NCI-H510A (cell line): ENCODE measurements at places on chromosomes 1 and 21.

- DNase-seq = no peak
These were observed 30.0 kb upstream of the DMRTA2 start for GRCh38 chr1:50453266-50453665.

DNA sequence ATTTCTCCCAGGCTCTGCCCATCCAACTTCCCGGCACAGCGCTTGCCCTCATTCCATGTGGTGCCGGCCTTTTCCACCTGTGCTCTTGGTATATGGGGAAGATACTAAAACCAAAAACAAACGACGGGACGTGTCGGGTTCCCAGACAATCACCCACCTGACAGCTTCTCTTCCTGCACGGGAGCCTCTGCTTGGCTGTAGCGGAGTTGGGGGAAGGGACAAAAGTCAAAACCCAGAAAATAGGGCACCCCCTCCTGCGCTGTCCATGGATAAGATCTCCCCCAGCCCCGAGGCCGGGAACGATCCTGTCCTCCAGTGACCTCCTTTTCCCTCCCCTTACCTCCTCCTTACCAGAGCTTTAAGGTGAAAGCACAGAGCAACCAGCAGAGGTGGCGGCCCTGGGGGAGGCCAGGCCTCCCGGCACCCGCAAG is 640 bp downstream of the JTB start:
- DNase-seq = no peak

DNA sequence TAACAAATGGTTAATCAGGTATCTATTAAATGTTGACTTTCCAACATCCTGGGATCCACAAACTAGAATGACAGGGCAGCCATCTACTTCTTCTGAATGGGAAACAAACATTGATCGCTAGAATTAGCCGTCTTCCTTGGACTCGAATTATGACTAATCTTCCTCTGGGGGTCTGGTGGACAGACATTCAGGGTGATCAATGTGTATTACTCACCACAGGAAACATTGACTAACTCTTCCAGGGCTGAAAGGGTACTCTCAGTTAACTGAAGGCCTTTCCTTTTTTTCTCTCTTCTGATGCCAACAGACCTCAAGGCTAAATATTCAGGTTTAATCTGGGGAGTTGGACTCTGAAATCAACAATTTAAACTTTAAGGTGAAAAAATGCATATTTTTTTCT is 9.5 kb downstream of the NOL9 start:
- no peak for DNase-seq

GRCh38 chr1:31366796-31367195 is 6.1 kb downstream of the FABP3 start:
- DNase-seq = no peak
